ENCODE measurements at places on chromosomes 6 and 20. TPM values are rescaled to one million over a fixed set of nuclear protein-coding genes. Genes with fewer than 3 reads are reported as not detected.

The FAM135A gene
- 12.9 TPM for total RNA-seq

The ARFGEF3 gene
- 0.22 TPM for total RNA-seq

The DAAM2 gene
- total RNA-seq: 2.3 TPM

The CD40 gene
- 0.66 TPM for total RNA-seq

The CCDC167 gene
- 31.1 TPM for total RNA-seq

The EYS gene
- total RNA-seq: under 0.01 TPM

The MCHR2 gene
- not detected for total RNA-seq

The OR2J3 gene
- total RNA-seq: not detected

The C20orf141 gene
- total RNA-seq: not detected

The ABT1 gene
- total RNA-seq: 14.9 TPM

The IER3 gene
- total RNA-seq: 256 TPM

The TCP11 gene
- total RNA-seq: 0.66 TPM

The THEMIS gene
- not detected for total RNA-seq

The MOG gene
- total RNA-seq: not detected

The MDC1 gene
- 14.3 TPM for total RNA-seq

The ARMC2 gene
- total RNA-seq: 0.88 TPM

The PNLDC1 gene
- total RNA-seq: not detected

The RCAN2 gene
- total RNA-seq: 0.88 TPM

The NKAIN2 gene
- total RNA-seq: not detected

The TMEM170B gene
- total RNA-seq: 1.1 TPM

The TRIM31 gene
- total RNA-seq: not detected

The FNDC11 gene
- total RNA-seq: 0.43 TPM

The SLC22A16 gene
- not detected for total RNA-seq

The CYP39A1 gene
- total RNA-seq: 0.22 TPM

The BPIFA1 gene
- total RNA-seq: not detected

The PPIL6 gene
- 1.8 TPM for total RNA-seq

The SHLD1 gene
- 0.86 TPM for total RNA-seq

The C6orf141 gene
- total RNA-seq: 0.72 TPM

The SUMO4 gene
- total RNA-seq: 1.5 TPM

The TMEM74B gene
- not detected for total RNA-seq

The SLC35F1 gene
- total RNA-seq: under 0.01 TPM

The PDE7B gene
- total RNA-seq: 20.2 TPM

The PPP2R5D gene
- total RNA-seq: 34.4 TPM

The RIMS4 gene
- total RNA-seq: not detected

The TSPO2 gene
- total RNA-seq: not detected

The LINC00237 gene
- not detected for total RNA-seq

All from placental pericyte (primary cell).